Kidney (tissue), 22 donors: ENCODE measurements at places on chromosomes 11 and 22.

GRCh38 chr11:117843666-117844484 is 19.3 kb upstream of the FXYD2 start:
- H3K4me3 ChIP-seq, result no peak overlapping the region
- no peaks in the 10 kb centered on the region for H3K27me3 ChIP-seq
- no peak overlapping the region for H3K27ac ChIP-seq
- DNase-seq, result peak; percentile 79
- H3K4me1 ChIP-seq, result no peaks in the 10 kb centered on the region

GRCh38 chr11:46050003-46050461 is 71.2 kb downstream of the PHF21A start:
- no peak overlapping the region for H3K27ac ChIP-seq
- no peaks in the 10 kb centered on the region for H3K4me1 ChIP-seq
- H3K36me3 ChIP-seq, result no peaks in the 10 kb centered on the region
- DNase-seq, result no peak
- no peak overlapping the region for H3K4me3 ChIP-seq

- no peak overlapping the region for H3K4me3 ChIP-seq
- no peak for DNase-seq
- no peaks in the 10 kb centered on the region for H3K4me1 ChIP-seq
- no peaks in the 10 kb centered on the region for H3K27me3 ChIP-seq
These were observed 528.4 kb downstream of the TBC1D22A start for GRCh38 chr22:47290706-47291430.

GRCh38 chr11:9826390-9826789 is 162.5 kb downstream of the SWAP70 start:
- no peak for DNase-seq
- no peaks in the 10 kb centered on the region for H3K36me3 ChIP-seq
- H3K4me1 ChIP-seq, result no peaks in the 10 kb centered on the region

DNA sequence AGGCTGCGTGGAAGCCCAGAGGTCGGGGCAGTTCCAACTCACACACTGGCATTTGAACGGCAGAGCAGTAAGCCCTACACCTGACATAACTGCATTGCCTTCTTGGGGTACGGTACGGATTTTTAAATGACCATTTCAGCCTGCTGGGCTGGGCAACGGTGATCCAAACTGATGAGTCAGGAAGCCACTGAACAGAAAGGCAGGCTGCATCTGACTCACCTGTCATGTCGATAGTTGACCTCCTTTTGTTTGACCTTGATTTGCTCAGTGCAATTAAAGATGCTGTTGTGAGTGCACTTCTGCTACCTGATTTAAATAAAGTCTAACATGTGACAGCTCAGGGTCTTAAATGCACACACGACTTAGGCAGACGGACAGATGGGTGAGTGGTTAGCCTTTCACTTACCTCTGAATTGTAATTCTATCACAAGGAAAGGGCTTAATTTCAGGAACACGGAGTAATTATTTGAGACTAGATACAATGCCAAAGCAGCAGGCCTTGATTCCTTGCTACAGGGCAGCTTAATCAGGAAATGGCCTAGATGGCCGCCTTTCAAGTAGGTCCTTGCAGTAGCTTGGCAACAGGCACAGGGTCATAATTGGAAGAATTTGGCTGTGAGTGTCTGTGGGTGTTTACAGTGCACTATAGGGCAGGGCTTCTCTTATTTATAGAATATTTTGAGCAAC is 52.2 kb downstream of the BMAL1 start:
- no peak overlapping the region for H3K4me3 ChIP-seq
- H3K36me3 ChIP-seq, result no peaks in the 10 kb centered on the region
- DNase-seq, result no peak

GRCh38 chr11:117428186-117428855 is 100.7 kb downstream of the CEP164 start:
- H3K27me3 ChIP-seq, result no peaks in the 10 kb centered on the region
- no peak for DNase-seq
- no peak overlapping the region for H3K4me3 ChIP-seq

DNA sequence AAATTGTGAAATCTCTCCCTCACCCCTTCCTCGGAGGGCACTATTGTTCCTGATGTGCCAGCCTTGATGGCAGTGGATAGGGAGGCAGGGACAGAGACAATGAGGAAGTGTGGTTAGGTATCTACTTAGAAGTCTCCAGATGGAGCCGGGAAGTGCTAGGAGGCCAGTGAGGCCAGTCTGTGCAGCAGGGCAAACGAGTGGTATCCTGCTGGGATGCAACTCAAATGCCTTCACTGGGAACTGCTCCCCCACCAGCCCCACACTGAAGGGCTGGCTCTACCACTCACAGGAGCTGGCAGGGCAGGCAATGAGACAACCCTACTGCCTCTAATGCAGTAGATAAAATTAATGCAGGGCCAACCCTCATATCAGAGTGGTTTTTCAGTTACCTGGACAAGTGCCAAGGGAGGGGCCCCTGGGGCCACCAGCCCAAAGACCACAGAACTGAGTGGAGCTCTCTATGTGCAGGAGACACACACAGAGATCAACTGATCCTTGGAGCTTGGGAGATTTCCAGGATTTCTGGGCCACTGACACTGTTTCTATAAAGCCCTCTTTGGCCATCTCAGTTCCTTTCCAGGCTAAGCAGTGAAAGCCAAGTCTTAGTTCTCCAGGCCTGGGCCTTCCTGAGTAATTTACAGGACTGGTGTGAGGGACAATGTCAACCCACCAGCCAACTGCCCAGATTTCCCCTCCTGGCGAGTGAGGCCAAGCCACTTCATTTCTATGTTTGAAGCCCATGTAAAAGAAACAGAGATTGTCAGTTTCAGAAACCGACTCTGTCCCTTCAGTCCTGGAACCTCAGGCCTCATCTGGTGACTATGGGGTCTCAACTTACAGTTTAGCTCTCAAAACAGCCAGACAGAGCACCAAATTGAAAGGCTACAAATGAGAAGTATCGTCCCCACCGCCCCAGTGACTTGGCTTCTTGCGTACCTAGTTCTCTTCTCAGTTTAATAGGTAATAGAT is 4.1 kb downstream of the MIF start:
- H3K27ac ChIP-seq, result peak overlapping the region; percentile 41
- H3K27me3 ChIP-seq, result no peaks in the 10 kb centered on the region
- peaks cover 3% of the 10 kb centered on the region for H3K36me3 ChIP-seq
- no peak for DNase-seq
- H3K4me1 ChIP-seq, result peaks cover 30% of the 10 kb centered on the region
- H3K4me3 ChIP-seq, result no peak overlapping the region

- peak within 1 kb of the TSS; percentile 85 for H3K4me3 ChIP-seq
- DNase-seq, result no peak
- peaks cover 4% of the 10 kb centered on the region for H3K36me3 ChIP-seq
- no peaks in the 10 kb centered on the region for H3K27me3 ChIP-seq
- H3K27ac ChIP-seq, result no peak within 1 kb of the TSS
- peaks cover 21% of the 10 kb centered on the region for H3K4me1 ChIP-seq
These were observed at the start of gene TTC36 for GRCh38 chr11:118527109-118527508. TTC36 (plus strand) TSS chr11:118527474; CDS start chr11:118527495, 21 bp downstream.

DNA sequence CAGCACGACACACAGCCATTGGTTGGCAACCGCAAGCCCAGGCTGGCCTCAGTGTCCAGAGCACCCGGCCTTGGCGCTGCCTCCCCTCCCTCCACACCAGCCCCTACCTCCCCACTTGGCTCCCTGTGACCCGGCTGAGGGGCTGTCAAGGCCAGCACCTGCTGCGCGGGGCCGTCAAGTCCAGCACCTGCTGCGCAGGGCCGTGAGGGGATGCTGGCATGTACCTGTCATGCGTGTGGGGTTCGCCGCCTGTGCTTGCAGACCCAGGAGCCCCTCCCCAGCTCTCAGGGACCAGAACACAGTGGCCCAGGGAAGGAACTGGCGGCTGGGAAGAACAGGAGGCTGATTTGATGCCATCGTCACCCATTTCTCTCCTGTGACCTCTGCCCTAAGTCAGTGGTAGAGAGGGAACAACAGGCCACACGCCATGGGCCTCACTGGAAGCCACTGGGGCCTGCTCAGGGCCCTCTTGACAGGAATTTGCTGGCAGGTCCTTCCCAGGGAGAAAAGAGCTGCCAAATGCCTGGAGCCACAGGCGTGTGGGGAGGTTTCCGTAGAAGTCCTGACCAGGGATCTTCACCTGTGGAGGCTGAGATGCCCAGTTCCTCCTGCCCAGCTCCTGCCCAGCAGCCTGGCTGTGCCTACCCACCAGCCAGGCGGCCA is 37.6 kb downstream of the TBX1 start:
- H3K27ac ChIP-seq, result no peak overlapping the region
- DNase-seq, result peak; percentile 46
- no peaks in the 10 kb centered on the region for H3K4me1 ChIP-seq
- no peak overlapping the region for H3K4me3 ChIP-seq

- no peaks in the 10 kb centered on the region for H3K4me1 ChIP-seq
- no peak overlapping the region for H3K27ac ChIP-seq
- H3K27me3 ChIP-seq, result no peaks in the 10 kb centered on the region
- no peaks in the 10 kb centered on the region for H3K36me3 ChIP-seq
- H3K4me3 ChIP-seq, result no peak overlapping the region
These were observed 44.8 kb upstream of the TUB start for GRCh38 chr11:8036002-8036802.

GRCh38 chr11:108693852-108694251 is 29.0 kb downstream of the DDX10 start:
- peaks cover 4% of the 10 kb centered on the region for H3K36me3 ChIP-seq
- no peak overlapping the region for H3K27ac ChIP-seq
- no peaks in the 10 kb centered on the region for H3K27me3 ChIP-seq
- H3K4me1 ChIP-seq, result no peaks in the 10 kb centered on the region
- DNase-seq, result no peak

DNA sequence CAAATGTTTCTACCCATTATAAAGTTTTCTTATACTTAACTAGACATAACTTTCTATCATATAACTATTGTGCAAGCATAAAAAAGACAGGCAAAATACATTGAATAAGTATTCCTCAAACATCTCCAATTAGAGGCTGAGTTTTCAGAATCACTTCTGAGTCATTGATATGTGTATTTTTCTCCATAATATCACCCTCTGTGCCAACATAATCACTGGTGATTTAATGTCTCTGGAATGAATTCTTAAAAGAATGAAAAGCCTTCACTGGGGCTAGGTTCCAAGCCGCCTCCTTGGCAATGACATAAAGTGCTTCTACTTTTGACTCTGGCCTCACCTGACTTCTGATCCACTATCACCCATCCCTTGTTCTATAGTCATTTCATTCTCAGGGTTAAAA is 197.0 kb upstream of the E2F8 start:
- no peaks in the 10 kb centered on the region for H3K36me3 ChIP-seq
- H3K4me3 ChIP-seq, result no peak overlapping the region
- H3K4me1 ChIP-seq, result no peaks in the 10 kb centered on the region
- no peaks in the 10 kb centered on the region for H3K27me3 ChIP-seq
- H3K27ac ChIP-seq, result no peak overlapping the region

DNA sequence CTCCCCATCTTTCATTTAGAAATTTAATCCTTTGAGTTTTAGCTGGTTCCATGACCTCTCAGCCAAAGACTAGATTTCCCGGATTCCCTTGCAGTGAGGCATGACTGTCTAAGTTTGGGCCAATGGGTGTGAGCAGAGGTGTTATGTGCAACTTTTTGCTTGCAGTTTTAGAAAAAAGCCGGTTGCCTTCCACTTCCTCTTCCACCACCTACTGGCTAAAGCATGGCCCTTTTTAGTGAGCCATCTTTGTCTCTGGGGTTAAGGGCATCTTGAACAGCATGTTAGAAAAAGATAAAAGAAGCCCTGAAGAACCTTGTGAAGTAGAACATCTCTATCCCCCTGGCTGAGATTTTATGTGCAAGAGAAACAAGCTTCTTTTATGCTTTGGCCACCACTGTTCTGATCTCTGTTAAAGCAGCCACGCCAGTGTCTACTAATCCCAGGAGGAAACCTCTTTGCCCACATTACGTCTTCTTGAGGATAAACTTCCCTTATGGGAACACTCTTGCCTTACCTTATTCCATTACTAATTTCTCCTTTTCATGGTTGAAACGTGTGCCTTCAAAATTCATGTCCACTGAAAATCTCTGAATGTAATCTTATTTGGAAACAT is 279.9 kb downstream of the TENM4 start:
- DNase-seq, result no peak
- H3K4me1 ChIP-seq, result no peaks in the 10 kb centered on the region
- H3K36me3 ChIP-seq, result no peaks in the 10 kb centered on the region
- no peak overlapping the region for H3K4me3 ChIP-seq
- no peak overlapping the region for H3K27ac ChIP-seq

DNA sequence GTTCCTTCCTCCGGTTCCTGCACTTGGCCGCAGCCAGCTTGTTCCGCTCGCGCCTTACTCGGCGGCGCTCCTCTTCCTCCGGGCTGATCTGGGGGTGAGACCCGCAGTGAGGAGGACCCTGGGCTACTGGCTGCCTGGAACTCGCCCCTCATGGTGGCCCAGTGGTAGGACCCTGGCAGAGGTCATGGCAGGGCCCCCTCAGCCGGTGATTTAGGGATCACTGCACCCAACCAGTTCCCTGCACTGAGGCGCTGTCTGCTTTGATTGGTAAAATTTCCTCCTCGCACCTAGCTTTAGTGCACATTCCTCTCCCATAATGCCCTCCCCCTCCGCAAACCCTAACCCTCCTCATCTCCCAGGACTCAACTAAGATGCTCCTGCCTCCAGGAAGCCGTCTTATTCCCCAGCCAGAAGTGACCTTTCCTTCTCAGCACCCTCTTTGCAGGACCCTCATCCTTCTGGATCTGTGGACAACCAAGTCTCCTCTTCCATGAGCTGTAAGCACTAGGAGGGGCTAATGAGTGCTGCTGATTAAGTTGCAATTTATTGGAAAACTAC is 3.6 kb downstream of the CCDC85B start:
- H3K27ac ChIP-seq, result no peak overlapping the region
- no peak overlapping the region for H3K4me3 ChIP-seq
- H3K4me1 ChIP-seq, result no peaks in the 10 kb centered on the region
- DNase-seq, result no peak

DNA sequence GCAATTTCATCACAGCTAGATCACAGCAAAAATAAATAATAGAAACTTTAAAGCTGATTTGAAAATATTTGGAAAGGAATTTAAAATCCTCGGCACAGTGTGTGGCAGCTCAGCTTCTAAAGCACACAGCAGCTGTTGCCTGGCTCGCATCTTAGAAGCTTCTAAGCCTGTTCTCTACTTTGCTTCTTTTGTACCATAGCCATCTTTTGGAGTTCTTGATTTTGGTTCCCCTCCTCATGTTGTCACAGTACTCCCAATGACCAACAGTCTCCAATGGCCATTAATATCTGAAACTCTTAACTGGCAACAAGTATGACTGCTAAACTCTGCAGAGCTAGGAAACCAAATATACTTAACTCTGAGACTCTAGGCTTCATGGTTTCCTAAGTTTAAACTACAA is 28.8 kb downstream of the CHKA start:
- no peaks in the 10 kb centered on the region for H3K4me1 ChIP-seq
- H3K27ac ChIP-seq, result no peak overlapping the region
- no peaks in the 10 kb centered on the region for H3K36me3 ChIP-seq
- no peak for DNase-seq
- no peak overlapping the region for H3K4me3 ChIP-seq

GRCh38 chr11:67371189-67371910 is 2.0 kb downstream of the CLCF1 start:
- no peak for DNase-seq
- peak overlapping the region; percentile 33 for H3K27ac ChIP-seq
- H3K4me1 ChIP-seq, result peaks cover 34% of the 10 kb centered on the region
- H3K4me3 ChIP-seq, result no peak overlapping the region

GRCh38 chr11:61173456-61173855 is 12.2 kb upstream of the VPS37C start:
- no peaks in the 10 kb centered on the region for H3K4me1 ChIP-seq
- H3K27me3 ChIP-seq, result no peaks in the 10 kb centered on the region
- no peak for DNase-seq
- no peak overlapping the region for H3K4me3 ChIP-seq
- no peaks in the 10 kb centered on the region for H3K36me3 ChIP-seq
- no peak overlapping the region for H3K27ac ChIP-seq
